ENCODE measurements at places on chromosomes 2 and 18. TPM values are rescaled to one million over a fixed set of nuclear protein-coding genes. Genes with fewer than 3 reads are reported as not detected.

GRCh38 chr2:190529486-190530247 lies 4.9 kb downstream of the NEMP2 start:
- no peak for DNase-seq

GRCh38 chr2:168568476-168569267 lies 112.6 kb downstream of the CERS6 start:
- no peak for DNase-seq

GRCh38 chr18:60292186-60292585 lies 80.4 kb downstream of the MC4R start:
- no peak for DNase-seq

GRCh38 chr18:29311580-29311979 lies 1134.7 kb upstream of the CDH2 start:
- no peak for DNase-seq

DNA sequence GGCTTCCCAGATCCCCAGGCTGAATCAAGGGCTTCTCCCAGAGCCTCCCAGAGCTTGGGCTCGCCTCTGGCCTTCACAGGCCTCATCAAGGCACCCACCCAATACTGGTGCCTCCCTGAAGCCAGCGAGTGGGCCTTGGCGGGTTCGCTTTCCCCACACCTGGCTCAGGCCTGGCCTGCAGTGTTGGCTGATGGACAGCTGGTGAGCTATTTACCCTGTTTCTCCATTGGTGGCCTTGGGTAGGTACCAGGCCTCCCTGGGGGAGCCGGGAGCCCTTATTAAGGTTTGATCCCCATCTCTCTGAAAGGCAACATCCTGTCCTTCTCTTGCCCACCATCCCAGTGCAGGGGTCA lies 18.2 kb upstream of the DUSP2 start:
- DNase-seq: no peak

DNA sequence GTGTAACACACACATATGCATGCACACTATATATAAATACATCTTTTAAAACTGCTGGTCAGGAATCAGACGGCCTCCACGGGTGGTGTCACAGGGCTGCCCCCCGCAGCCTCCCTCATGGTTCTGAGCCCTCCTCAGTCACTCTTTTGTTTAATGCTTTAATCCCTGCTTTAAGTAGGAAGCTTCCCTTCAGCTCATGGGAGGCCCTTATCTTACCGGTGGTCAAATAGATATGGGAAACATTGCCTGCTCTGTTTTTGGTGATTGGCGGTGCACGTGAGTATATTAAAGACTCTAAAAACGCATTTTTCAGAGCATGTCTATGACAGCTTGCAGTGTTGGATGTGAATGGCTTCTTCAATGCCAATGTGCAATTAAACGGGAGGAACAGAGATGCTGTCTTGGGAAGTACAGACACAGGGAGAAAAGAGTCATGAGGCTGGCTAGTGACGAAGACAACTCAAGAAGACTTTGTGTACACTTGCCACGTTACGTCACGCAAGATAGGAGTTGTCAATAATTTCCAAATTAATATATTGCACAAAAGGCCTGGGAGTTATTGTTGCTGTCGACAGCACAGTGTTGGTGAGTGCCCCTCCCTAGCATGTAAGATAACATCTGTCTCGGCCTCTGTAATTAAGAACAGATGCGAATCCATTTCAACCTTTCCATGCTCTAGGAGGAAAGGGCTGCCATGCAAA lies 23.3 kb downstream of the GNLY start:
- DNase-seq: no peak

GRCh38 chr18:5380586-5380985 lies 85.1 kb upstream of the ZBTB14 start:
- DNase-seq: no peak

GRCh38 chr2:168207851-168208250 lies 39.5 kb downstream of the STK39 start:
- DNase-seq: no peak

GRCh38 chr2:155310589-155310988 lies 612.1 kb downstream of the KCNJ3 start:
- no peak for DNase-seq

GRCh38 chr2:145323512-145323911 lies 803.6 kb upstream of the ZEB2 start:
- no peak for DNase-seq

GRCh38 chr2:1656961-1657841 lies 87.1 kb downstream of the PXDN start:
- no peak for DNase-seq

The REG3A gene
- not detected for polyA plus RNA-seq

The IL18RAP gene
- polyA plus RNA-seq: 0.44 TPM

The MC2R gene
- polyA plus RNA-seq: under 0.01 TPM

Measured in heart right ventricle (tissue), 16 donors.